ENCODE measurements at places on chromosomes 16 and 17.
A peak's percentile ranks its signal among the peaks of the same experiment; 100 is the strongest.

DNA sequence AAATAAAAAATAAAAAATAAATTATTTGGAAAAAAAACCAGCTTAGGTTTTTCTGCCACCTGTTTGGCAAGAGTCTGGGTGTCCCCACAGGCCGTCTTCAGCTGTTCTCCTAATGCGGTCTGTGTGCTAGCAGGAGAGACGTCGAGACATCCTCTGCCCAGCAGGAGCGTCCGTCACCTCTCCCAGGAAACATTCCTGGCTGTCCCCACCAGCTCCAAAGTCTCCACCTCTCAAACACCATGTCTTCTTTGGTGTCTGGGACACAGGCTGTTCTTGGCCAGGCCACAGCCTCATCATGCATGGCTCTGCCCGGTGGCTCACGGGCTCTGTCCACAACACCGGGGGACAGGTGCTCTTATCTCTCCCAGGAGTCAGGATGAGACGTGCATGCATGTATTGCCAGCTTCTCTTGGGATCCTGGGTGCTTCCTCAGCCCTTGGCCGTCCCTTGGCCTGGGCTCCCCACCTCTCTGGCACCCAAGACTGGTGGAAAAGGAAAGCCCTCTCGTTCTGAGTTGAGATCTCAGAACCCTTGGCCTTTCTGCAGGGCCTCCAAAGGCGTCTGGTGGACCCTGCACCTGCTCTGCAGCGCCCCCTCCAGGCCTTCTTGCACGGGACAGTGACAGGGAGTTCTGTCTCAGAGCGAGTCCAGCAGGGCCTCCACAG lies 84.9 kb upstream of the CBX4 start:
- DNase-seq, result peak; percentile 38

- DNase-seq, result no peak
These were observed 12.8 kb downstream of the SMIM5 start for GRCh38 chr17:75645889-75646637.

GRCh38 chr16:424033-424622 lies 1.3 kb upstream of the RAB11FIP3 start:
- DNase-seq, result no peak

GRCh38 chr17:34981538-34982241 lies 1.4 kb downstream of the LIG3 start:
- DNase-seq, result no peak

GRCh38 chr16:16073891-16074881 lies 124.8 kb downstream of the ABCC1 start:
- DNase-seq, result no peak

- DNase-seq, result no peak
These were observed 19.9 kb upstream of the MLKL start for GRCh38 chr16:74720579-74720978.

- DNase-seq, result no peak
These were observed 12.6 kb downstream of the OSBPL7 start for GRCh38 chr17:47808830-47809480.

DNA sequence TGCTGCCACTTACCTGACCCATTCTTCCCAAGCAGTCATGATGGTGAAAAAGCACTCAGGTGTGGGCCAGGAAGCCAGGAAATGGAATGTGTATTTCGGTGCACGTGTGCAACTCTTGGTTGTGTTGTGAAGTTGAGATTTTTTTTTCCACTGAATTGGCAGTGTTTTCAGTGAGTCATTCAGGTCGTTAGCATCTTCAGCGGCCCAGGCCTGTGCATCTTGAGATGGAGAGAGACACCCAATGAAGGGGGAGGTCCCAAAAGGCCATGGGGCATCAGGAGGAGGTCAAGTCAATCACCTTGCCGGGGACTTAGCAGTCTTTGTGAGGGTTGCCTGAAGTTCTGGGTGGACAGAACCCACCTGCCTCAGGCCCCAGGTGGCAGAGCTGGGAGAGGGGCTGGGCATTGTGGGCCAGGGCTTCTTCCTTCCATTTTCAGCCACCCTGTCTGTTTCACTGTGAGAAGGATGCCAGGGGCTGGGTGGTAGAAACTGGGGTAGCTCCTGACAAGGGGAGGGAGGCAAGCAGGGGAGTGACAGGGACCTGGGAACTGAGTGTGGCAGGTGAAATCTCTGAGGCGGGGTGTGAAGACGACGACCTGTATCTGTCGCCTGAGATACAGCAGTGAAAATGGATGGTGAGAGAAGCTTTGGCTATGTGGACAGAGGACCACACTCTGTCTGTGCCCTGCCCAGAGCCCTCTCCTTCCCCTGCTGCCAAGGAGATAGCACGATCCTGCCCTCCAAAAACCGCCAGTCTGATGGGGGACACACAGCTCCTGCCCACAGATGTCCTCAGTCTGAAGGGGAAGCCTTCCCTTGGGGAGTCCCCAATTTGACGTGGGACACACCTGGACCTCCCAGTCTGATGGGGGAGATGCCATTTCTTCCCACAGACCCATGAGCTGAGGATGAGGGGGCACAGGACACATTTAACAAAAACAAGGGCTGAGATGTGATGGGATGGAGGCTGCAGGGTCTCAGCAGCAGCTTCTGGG lies 11.9 kb downstream of the TBKBP1 start:
- DNase-seq, result peak; percentile 71

All from T-helper 1 cell (primary cell).